Activated CD4-positive, alpha-beta memory T cell treated with anti-CD3 and anti-CD28 coated beads, Interleukin-2, amount 10 ng/mL, durations not matched to agents 7 days and 5 days (primary cell): ENCODE measurements at places on chromosomes 16 and 17. TPM values are rescaled to one million over a fixed set of nuclear protein-coding genes. Genes with fewer than 3 reads are reported as not detected.
A peak's percentile ranks its signal among the peaks of the same experiment; 100 is the strongest.

- no peaks in the 10 kb centered on the region for H3K27me3 ChIP-seq
- no peaks in the 10 kb centered on the region for H3K4me1 ChIP-seq
- no peak overlapping the region for H3K4me3 ChIP-seq
Measured at GRCh38 chr16:22721511-22722100, 92.4 kb upstream of the HS3ST2 start.

- no peaks in the 10 kb centered on the region for H3K36me3 ChIP-seq
- no peak overlapping the region for H3K4me3 ChIP-seq
- peaks cover 42% of the 10 kb centered on the region for H3K27me3 ChIP-seq
- no peak overlapping the region for H3K27ac ChIP-seq
Measured at GRCh38 chr17:41784207-41784744, 2.2 kb downstream of the JUP start.

Gene SEBOX
- total RNA-seq: not detected

Gene GINS3
- 11.0 TPM for total RNA-seq

DNA sequence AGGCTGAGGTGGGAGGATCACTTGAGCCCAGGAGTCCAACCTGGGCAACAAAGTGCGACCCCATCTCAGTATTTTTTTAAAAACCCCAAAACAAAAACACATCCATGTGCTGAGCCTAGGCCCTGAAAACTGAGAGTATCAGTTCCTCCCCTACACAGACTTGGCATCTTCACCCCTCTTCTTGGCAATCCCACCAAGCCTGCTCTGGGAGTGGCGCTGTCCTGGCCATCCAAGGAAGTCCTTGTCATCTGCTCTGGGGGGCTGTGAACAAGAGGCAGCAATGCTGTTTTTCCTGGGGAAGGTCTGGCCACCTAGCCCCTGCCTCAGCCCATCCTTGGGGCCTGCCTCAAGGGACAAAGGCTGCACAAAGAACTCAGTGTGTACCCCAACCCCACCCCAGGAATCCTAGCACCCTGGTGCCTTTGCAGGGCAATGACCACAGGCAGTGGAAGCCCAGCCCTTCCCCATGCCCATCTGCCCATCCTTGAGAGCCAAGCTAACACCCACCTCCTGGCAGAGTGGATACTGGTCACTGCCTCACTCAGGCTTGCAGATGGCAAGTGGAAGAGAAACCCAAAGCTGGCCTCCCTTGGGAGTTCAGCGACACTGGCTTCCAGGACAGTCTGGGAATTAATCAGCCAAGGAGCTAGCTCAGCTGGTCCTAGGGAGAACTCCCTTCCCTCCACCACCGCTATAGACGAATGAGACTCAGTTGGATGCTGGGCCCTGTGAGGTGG lies 14.8 kb upstream of the GFOD2 start:
- no peak overlapping the region for H3K27ac ChIP-seq
- H3K27me3 ChIP-seq: no peaks in the 10 kb centered on the region
- no peaks in the 10 kb centered on the region for H3K4me1 ChIP-seq

Gene NOS2
- total RNA-seq: not detected

- H3K36me3 ChIP-seq: peaks cover 39% of the 10 kb centered on the region
- DNase-seq: no peak
- no peaks in the 10 kb centered on the region for H3K27me3 ChIP-seq
- peak overlapping the region; percentile 3 for H3K27ac ChIP-seq
- H3K4me3 ChIP-seq: no peak overlapping the region
- H3K4me1 ChIP-seq: peaks cover 42% of the 10 kb centered on the region
Measured at GRCh38 chr17:17484451-17484899, 7.7 kb downstream of the MED9 start.

DNA sequence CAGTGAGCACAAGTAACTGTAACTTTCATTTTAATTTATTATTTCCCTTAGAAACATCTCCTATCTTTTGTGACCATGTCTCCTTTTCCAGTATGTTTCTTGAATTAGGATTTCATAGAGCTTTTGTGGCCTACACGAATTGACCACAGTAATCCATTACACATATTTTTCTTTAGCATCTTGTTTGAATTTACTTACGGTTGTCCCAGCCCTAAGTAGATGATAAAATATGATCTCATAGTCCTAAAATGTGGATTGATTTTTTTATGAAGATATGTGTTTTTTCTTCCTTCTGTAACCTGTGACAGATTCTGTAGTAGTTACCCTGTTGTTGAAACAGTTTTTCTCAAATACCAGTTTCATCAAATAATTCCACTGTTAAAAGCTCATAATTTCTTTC lies 61.5 kb downstream of the NF1 start:
- H3K36me3 ChIP-seq: peaks cover 14% of the 10 kb centered on the region
- H3K27me3 ChIP-seq: no peaks in the 10 kb centered on the region
- DNase-seq: no peak
- H3K4me3 ChIP-seq: no peak overlapping the region
- H3K4me1 ChIP-seq: peaks cover 15% of the 10 kb centered on the region

Gene SDR42E1
- total RNA-seq: 5.8 TPM

- no peaks in the 10 kb centered on the region for H3K27me3 ChIP-seq
- no peaks in the 10 kb centered on the region for H3K36me3 ChIP-seq
- H3K27ac ChIP-seq: peak overlapping the region; percentile 56
- peaks cover 18% of the 10 kb centered on the region for H3K4me1 ChIP-seq
- no peak for DNase-seq
Measured at GRCh38 chr16:30139583-30140481, 16.8 kb upstream of the MAPK3 start.

DNA sequence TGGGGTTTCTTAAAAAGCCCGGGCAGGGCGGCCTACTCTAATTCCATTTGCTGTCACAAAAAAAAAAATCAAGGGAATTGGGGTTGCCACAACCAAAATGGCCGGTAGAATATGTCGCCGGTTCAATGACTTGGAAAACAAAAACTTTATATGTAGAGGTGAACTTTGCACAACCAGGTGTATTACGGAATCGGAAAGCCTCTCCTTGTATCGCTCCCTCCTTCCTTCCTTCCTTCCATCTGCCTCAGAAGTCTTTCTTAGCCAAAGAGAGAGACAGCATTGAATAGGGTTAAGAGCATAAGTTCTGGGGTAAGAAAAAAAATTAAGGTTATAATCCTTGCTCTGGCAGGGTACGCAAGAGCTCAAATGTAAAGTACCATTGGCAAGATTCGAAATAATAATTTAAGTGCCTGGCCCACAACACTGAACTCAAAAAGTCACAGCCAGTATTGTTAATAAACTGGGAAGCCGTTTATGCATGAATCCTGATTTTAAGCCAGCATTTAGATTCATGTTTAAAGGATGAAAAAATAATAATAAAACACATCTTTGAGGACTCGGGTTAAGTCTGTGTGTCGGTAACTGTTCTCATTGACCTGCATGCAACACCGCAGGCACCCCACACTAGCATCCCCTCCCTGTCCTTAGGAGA lies 522 bp upstream of the GLG1 start:
- DNase-seq: no peak
- H3K4me1 ChIP-seq: peaks cover 58% of the 10 kb centered on the region
- peak overlapping the region; percentile 92 for H3K4me3 ChIP-seq
- peak overlapping the region; percentile 55 for H3K27ac ChIP-seq
- H3K36me3 ChIP-seq: peaks cover 42% of the 10 kb centered on the region
- H3K27me3 ChIP-seq: no peaks in the 10 kb centered on the region

Gene TMC7
- not detected for total RNA-seq

- H3K27ac ChIP-seq: no peak overlapping the region
- no peaks in the 10 kb centered on the region for H3K4me1 ChIP-seq
- no peak overlapping the region for H3K4me3 ChIP-seq
Measured at GRCh38 chr16:12488371-12488770, 315.3 kb downstream of the CPPED1 start.

GRCh38 chr16:49023050-49023449 lies 258.6 kb downstream of the CBLN1 start:
- DNase-seq: no peak
- H3K36me3 ChIP-seq: no peaks in the 10 kb centered on the region
- H3K27ac ChIP-seq: no peak overlapping the region
- H3K4me1 ChIP-seq: no peaks in the 10 kb centered on the region

- no peak overlapping the region for H3K27ac ChIP-seq
- no peaks in the 10 kb centered on the region for H3K4me1 ChIP-seq
- no peak overlapping the region for H3K4me3 ChIP-seq
- no peak for DNase-seq
Measured at GRCh38 chr16:86844695-86845094, 266.3 kb downstream of the FOXL1 start.

Gene OVCA2
- total RNA-seq: 43.2 TPM
